ENCODE measurements at places on chromosomes 16 and 17.

GRCh38 chr17:66548659-66549310, 246.4 kb downstream of the PRKCA start:
- DNase-seq = no peak

DNA sequence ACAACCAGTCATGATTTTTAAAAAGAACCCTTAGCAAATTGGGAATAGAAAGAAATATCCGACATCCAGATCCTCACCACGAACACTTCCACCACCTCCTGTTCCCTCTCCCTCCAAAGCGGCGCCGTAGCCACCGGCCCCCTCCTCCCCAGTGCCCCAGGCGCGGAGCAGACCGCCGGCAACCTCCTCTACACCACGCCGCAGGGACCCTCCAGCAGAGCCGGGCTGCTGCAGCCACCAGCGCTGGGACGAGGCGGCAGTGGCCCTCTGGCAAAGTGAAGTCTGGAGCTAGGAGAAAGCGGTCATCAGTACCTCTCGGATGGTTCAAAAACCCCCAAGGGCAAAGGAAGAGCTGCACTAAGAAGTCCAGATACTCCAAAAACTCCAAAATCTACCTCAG, 41.4 kb upstream of the SLFN13 start:
- DNase-seq = no peak

DNA sequence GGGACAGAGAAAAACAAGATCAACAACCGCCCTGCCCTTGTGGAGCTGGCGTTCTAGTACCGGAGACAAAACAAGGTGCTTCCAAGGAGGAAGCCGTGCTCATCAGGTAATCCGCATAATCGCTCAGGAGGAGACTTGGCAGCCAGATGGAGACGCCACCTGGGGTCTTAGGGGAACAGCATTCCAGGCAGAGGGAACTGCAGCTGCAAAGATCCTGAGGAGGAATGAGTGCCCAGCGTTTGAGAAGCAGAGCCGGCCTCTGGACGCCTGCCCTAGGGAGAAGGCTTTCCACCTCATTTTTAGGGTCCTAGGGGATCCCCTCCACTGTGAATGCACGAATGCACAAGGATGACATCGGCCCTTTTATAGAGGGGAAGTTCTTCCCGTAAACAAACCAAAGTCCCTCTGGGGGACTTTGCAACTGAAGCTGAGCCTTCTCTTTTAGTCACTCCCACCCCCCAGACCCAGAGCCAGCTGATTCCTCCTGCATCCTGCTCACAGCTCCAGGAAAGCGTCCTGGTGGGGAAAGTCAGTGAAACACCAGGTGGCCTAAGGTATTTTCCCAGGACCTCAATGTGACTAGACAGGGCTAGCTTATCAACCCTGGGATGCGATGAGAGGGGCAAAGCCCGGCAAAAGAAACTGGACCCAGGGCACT, 13.2 kb upstream of the MPRIP start:
- no peak for DNase-seq

DNA sequence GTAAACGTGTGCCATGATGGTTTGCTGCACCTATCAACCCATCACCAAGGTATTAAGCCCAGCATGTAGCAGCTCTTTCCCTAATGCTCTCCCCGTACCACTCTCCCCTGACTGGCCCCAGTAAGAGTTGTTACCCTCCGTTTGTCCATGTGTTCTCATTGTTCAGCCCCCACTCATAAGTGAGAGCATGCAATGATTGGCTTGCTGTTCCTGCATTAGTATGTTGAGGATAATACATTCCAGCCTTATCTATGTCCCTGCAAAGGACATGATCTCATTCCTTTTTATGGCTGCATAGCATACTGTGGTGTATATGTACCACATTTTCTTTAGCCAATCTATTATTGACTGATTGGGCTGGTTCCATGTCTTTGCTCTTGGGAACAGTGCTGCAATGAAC, 1294.9 kb upstream of the CDH8 start:
- DNase-seq = no peak

DNA sequence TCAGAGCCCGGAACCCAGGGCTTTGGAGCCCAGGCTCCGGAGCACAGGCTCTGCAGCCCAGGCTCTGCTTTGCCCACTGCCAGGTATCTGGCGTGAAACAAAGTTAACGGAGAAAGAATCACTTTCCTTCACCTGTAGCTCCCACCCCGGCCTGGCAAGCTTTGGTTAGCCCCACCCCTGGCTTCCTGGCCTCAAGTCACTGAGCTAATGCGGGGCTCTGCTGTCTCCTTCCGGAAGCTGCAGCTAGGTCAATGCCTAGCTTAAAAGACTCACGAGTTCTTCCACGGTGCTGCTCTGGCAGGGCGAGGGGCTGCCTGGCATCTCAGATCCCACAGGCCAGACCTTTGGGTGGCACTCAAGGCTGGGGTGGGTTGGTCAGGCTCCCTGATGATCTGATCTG, 21.1 kb upstream of the SPPL2C start:
- no peak for DNase-seq

- no peak for DNase-seq
Measured at GRCh38 chr17:4540224-4540651, 14.9 kb downstream of the MYBBP1A start.

GRCh38 chr16:53626811-53627210, 76.8 kb downstream of the RPGRIP1L start:
- no peak for DNase-seq

DNA sequence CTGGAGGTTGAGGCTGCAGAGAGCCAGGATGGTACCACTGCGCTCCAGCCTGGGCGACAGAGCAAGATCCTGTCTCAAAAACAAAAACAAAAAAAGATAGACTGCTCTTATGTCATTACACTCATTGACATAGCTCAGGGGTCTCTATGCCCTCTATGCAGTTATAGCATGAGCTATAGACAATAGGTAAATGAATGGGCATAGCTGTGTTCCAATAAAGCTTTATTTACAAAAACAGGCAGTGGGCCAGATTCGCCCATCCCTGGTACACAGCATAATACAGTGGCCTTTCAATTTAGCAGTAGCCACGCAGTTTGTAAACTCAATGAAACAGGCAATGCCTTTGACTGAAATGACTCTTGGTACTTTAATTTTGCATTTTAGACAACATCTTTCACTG, 51.5 kb downstream of the XYLT1 start:
- no peak for DNase-seq

- DNase-seq = no peak
Measured at GRCh38 chr17:2852729-2853282, 56.6 kb downstream of the RAP1GAP2 start.

GRCh38 chr17:47323382-47324223, at the start of gene EFCAB13:
Gene EFCAB13 (plus strand): TSS chr17:47323955. CDS start chr17:47328354, 4,399 bp downstream.
- peak; percentile 58 for DNase-seq

- no peak for DNase-seq
Measured at GRCh38 chr16:12900156-12900555, 1.2 kb upstream of the SHISA9 start.

DNA sequence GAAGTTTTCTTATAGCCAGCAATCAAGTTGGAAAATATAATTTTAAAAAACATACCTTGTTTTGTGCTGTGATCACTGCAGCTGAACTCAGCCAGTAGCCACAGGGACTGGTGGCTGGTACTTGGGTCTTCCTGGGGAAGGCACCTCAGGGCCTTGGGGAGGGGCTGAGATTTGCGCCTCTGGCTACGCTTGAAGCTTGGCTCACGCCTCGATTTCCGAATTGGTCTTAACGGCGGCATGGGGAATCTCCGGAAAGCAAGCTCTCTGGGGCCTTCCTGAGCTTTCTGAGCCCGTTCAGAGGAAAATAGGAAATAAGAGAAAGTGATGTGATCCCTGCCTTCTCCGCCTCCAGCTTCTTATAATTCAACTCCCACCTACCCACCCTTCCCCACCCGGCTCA, 11.3 kb upstream of the USP7 start:
- no peak for DNase-seq

All from stimulated activated CD4-positive, alpha-beta T cell treated with anti-CD3 and anti-CD28 coated beads, Interleukin-1b, Interleukin-23, amount 100 ng/mL, for 24 hours (primary cell).